Heart right ventricle (tissue), 16 donors: ENCODE measurements at places on chromosomes 5 and 9. TPM values are rescaled to one million over a fixed set of nuclear protein-coding genes. Genes with fewer than 3 reads are reported as not detected.

Gene CD274
- total RNA-seq: 12.9 TPM

Gene ZBED3
- 8.6 TPM for total RNA-seq

Gene LIFR
- total RNA-seq: 36.1 TPM

Gene FGFR4
- 0.28 TPM for total RNA-seq
